Daoy (cell line): ENCODE measurements at places on chromosomes 12 and 14. TPM values are rescaled to one million over a fixed set of nuclear protein-coding genes. Genes with fewer than 3 reads are reported as not detected.

DNA sequence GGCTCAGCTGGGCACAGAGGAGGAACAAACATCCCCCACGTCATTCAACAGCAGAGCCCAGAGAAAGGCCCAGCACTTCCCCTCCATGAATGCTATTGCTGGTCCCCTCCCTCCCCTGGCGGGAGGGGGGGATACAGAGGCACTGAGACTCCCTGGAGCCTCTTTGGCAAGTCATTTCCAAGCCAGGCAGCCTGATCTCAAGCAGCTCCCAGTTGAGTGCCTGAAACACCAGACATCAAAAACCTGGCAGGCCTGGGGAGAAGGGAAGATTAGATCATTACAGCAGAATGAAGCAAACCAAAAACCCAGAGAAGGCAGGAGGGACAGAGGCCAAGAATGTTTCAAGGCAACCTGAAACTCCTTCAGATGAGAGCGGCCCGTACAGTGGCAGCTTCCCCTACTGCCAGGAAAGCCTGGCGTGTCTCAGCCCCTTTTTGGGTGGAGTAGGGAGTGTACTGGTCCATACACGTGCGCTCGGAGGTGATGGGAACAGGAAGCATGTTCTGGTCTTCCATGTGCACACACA is 92.1 kb downstream of the LRRC74A start:
- peak; percentile 86 for DNase-seq

The CLEC6A gene
- total RNA-seq, result not detected in 2 replicates

- DNase-seq, result no peak
These were observed 107.6 kb downstream of the ETV6 start for GRCh38 chr12:11757095-11757494.

The AMHR2 gene
- total RNA-seq, result not detected in 2 replicates

The LGR5 gene
- total RNA-seq, result not detected in 2 replicates

DNA sequence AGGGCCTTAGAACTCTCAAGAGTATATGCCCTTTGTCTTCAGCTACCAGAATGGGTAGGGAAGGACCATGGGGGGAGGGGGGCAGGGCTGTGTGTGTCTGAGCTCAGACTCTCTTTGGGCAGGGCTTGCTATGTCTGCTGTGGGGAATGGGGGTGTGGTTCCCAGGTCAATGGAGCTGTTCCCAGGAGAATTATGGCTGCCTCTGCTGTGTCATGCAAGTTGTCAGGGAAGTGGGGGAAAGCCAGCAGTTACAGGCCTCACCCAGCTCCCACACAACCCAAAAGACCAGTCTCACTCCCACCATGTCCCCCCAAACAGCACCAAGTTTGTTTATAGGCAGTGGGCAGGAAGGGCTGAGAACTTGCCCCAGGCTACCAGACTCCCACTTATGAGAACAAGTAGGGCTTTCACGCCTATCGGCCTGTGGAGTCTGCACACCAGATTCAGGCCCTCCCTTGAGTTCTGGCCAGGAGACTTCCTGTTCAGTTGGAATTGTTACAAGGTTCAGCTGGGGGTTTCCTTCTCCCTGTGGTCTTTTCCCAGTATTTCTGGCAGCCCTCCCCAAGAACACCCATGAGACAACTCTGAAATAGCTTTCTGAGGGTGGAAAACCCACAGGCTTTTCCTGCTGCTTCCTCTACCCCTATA is 6.1 kb upstream of the SERPINA11 start:
- DNase-seq, result peak; percentile 82

The CLEC4D gene
- total RNA-seq, result not detected in 2 replicates

DNA sequence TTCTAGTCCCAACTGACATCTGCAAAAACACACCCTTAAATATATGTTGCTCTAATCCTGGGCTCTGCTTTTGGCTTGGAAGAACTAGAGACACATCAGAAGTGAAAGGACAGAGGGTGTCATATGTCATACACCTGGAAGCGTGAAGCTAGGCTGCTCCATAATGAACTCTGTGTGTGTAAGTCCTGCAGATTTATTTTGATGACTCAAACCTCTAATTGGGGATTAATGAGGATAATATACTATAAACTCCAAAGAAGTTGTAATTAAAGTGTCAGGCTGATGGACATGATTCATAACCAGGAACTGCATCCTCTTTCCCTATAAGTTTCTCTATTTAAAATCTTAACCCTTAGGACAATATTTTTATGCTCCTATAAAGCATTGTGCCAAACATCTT is 4.4 kb upstream of the KCNK10 start:
- DNase-seq, result no peak

- peak; percentile 80 for DNase-seq
These were observed 3.4 kb upstream of the TRAFD1 start for GRCh38 chr12:112121780-112122565.

DNA sequence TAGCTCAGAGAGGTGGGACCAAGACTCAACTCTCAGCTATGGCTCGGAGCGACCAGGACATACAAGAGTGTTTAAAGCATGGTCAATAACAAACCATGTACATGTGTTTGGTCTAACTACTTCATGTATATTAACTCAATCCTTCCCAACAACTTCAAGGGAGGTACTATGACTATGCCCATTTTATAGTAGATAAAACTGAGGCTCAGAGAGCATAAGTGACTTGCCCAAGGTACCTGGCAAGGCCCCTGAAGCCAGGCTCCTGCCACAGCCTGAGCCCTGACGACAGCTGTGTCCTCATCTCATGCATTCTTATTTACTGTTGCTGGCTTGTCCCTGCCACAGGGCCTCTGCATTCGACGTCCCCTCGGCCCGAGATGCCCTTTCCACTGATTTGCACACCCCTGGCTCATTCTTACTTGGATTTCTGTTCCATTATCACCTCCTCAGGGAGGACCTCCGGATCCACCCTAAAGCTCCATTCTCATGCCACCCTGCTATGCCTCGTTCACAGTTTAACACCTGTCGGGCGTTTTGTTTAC is 2.6 kb downstream of the TESC start:
- no peak for DNase-seq

The POLE gene
- 13.6 and 23.5 TPM in 2 replicates for total RNA-seq

The VRTN gene
- total RNA-seq, result not detected in 2 replicates

DNA sequence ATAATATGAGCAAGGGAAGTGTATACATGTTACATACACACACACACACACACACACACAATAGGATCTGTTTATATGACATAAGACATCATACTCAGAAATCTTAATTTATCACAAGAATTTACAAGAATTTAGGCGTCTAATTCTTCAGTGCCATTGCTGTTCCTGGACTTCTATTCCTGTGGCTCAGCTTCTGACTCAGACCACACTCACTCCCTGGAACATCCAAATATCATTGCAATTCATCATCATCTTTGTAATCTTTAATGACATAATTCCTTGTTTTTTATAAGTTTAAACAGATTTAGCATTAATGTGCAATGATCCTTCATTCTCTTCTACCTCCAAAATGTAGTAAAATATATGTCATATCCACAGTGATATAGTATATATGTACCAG is 544.2 kb downstream of the FOXG1 start:
- DNase-seq, result peak; percentile 20

DNA sequence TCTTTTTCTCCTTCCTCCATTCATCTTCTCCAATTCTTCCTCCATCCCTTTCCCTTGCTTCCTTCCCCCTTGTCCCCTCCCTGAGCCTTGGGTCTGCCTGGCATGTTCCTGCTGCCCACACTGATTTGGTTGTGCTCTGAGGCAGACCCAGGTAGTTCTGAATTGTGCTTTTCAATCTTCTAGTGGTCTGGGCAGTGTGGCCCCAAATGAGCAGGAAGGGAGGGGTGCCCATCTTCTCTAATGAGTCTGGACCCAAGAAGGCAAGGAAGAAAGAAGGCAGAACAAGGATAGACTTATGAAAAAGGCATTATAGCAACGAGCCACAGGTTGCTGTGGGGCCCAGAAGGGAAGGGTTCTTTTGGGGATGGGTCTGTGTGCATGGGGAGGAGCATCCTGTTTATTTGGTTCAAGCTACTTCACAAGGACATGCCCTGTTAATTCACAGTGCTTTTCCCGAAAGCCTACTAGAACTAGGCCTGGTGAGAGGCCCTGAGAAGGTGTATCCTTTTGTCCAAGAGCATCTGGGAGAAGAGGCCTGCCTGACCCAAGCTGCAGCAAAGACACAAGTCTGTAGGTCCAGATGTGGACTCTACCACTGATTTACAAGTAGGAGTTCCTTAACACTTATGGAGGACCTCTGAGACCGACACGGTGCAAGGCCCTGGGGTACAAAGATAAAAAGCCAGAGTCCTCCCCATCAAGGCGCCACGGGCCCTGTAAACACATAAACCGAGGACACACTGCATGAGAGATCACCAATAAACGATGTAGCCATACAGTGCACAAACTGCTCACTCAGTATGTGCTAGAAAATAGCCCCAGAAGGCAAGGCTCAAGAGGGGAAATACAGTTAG is 1.1 kb upstream of the SUSD6 start:
- no peak for DNase-seq

DNA sequence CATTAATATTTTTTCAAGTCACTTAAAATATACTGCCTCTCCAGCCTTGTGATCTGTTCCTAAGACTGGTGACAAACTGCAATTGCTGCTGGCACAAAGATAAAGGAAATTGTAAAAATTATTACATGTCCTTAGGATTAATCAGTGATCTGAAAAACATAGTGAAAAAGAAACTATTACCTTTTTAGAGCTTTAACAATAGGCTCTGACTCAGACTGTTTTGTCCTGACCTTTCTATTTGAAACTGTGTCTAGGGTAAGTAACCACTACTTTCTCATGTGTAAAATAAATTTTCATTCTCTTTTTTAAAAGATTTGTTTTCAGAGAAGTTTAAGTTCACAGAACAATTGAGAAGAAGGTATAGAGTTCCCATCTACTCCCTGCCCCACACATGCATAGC is 80.4 kb upstream of the CLEC14A start:
- DNase-seq, result no peak

The ADAMTS20 gene
- 0.51 TPM in 1 of 2 replicates, not detected in the other for total RNA-seq

The CAPZA3 gene
- total RNA-seq, result not detected in 2 replicates

- peak; percentile 35 for DNase-seq
These were observed 426.7 kb downstream of the RAD51B start for GRCh38 chr14:68246074-68246785.

The SERPINA12 gene
- not detected in 2 replicates for total RNA-seq

DNA sequence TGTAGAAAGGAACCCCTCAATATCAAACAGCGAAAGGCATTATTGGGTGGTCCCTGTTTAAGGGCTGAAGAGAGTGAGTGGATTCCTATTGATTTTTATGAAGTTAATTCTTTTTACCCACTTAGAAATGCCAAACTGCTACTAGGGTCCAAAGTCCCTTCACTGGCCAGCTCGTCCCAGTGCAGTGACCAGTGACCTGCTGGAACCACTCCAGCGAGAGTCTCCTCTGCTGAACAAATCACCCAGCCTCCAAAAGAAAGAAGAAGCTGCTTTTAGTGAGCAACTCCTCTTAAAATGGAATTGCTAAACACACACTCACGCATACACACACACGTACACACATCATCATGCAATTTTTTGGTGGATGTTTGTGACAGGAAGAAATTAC is 198.2 kb upstream of the PLEKHG7 start:
- no peak for DNase-seq

GRCh38 chr12:52014567-52015530 is 8.1 kb downstream of the TAMALIN start:
- DNase-seq, result no peak

The RNASE8 gene
- not detected in 2 replicates for total RNA-seq

DNA sequence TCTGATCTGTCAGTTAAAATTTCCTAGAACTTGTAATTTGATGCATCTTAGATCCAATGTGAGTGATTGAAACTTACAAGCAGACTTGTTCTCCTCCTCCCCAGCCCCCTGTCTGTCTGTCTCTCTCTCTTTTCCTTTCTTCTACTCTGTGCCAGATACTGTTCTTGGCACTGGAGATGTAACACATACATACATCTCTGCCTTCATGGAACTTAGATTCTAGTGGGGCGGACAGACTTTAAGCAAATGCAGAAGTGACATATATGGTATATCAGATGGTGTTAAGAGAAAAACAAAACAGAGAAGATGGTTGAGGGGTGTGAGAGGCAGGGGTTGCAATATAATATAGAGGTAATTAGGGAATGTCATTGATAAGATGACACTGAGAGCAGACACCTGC is 6.6 kb downstream of the CHST11 start:
- no peak for DNase-seq

The IFT81 gene
- total RNA-seq, result 8.9 and 12.2 TPM in 2 replicates

- DNase-seq, result no peak
These were observed 113.2 kb upstream of the MED13L start for GRCh38 chr12:116390401-116391335.

- no peak for DNase-seq
These were observed 85.3 kb upstream of the BCL11B start for GRCh38 chr14:99357151-99357915.

GRCh38 chr14:68696266-68696665 is 96.6 kb downstream of the ZFP36L1 start:
- DNase-seq, result no peak
